Thoracic aorta (tissue), 2 donors: ENCODE measurements at places on chromosomes 1 and 21. TPM values are rescaled to one million over a fixed set of nuclear protein-coding genes. Genes with fewer than 3 reads are reported as not detected.

Gene ASAP3
- total RNA-seq, result 50.4 TPM

Gene RNU1-1
- total RNA-seq, result under 0.01 TPM

Gene OBSCN
- 40.2 TPM for total RNA-seq

Gene OR2G6
- total RNA-seq, result not detected

Gene RIPK4
- total RNA-seq, result 6.3 TPM

Gene RGL1
- total RNA-seq, result 35.7 TPM

Gene DPYD
- 44.2 TPM for total RNA-seq

DNA sequence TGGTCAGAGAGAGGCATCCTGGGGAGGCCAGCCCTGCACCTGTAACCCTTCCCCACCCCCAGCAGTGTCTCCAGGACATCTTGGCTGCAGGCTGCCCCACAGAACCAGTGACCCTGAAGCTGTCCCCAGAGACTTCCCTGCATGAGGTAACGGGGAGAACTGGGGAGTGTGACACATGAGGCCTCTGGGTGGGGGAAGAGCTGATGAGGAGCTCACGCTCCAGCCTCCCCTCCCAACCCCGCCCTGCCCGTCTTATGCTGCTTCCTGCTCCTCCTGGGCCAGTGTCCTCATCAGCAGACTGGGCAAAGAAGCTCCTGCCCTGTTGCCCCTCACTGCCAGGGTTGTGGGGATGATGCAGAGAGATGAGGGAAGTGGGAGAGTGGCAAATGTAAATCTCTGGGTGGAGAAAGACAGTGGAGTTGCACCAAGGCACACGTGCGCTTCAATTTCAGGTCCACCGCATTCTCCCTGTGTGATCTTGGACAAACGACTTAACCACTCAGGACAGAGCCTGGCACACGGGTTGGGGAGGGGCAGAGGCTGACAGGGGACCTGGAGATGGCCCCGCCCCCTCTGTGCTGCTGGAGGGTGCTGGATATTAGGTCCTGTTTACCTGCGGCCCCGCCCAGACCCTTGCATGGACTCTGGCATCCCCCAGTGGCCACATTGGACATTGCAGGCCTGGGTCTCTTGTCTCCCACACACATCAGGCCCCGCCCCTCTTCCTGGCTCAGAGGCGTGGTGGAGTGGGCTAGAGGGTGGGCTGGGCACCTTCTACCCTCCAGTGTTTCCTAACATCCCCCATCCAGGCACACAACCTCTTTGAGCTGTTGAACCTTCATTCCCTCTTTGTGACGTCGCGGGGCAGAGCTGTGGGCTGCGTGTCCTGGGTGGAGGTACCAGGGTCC lies 12.3 kb downstream of the CLCNKB start:
- peak; percentile 62 for DNase-seq

DNA sequence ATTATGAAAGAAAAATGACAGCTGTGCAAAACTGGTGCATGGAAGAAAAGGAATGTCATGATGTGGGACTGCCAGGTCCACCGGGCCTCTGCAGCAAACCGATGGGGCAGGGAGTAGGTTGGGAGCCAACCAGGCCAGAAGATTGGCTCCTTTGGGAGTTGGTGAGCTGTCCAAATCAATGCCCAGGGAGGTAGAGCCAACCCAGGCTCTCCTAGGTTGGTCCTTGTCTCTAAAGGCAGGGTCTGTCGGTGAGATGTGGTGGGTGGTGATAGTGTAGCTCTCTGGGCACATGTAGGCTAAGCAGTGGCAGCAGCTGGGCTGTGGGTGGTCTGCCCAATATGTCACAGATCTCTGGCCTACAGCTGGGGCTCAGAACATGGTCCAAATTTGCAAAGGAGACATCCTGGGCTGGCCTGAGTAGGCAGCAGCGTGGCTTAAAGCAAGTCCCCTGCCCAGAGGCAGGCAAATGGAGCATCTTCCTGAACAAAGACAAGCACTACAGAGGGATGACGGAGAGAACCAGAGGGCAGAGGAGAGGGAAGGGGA lies 61.2 kb upstream of the PRDX6 start:
- no peak for DNase-seq

DNA sequence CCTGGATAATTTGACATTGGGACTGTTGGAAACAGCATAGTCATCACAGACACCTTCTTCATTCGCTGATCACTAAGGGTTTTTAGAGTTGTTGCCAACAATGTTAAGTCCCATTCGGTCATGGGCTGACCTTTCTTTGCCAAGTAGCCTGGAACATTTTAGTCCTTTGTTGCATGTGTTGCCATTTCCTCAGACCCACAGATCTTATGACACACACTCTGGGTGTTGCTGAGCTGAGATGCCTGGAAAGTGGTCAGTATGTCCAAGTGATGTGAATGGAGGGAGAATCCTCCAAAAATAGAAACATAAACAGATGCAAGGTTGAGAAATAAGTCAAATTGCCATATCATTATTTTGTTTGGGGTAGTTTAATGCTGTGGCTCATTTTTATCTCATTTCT lies 61.5 kb upstream of the GJA5 start:
- no peak for DNase-seq

- DNase-seq, result no peak
These were observed 79.7 kb upstream of the CHODL start for GRCh38 chr21:18164933-18165332.

DNA sequence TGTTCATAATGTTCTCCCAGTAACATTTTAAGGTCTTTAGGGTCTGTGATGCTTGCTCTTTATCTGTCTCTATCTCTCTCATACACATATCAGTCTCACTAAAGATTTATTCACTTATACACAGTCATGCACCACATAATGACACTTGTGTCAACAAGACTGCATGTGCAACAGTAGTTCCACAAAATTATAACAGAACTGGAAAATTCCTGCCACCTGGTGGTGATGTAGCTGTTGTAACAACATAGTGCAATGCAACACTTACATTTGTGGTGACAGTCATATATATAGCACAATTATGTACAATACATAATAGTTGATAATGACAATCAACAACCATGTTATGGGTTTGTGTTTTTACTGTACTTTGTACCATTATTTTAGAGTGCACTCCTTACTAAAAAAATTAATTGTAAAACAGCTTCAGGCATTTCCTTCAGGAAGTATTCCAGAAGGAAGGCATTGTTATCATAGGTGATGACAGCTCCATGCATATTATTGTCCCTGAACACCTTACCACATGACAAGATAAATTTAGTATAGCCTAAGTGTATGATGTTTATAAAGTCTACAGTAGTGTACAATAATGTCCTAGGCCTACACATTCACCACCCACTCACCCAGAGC lies 8.1 kb downstream of the TDRD5 start:
- DNase-seq, result no peak

DNA sequence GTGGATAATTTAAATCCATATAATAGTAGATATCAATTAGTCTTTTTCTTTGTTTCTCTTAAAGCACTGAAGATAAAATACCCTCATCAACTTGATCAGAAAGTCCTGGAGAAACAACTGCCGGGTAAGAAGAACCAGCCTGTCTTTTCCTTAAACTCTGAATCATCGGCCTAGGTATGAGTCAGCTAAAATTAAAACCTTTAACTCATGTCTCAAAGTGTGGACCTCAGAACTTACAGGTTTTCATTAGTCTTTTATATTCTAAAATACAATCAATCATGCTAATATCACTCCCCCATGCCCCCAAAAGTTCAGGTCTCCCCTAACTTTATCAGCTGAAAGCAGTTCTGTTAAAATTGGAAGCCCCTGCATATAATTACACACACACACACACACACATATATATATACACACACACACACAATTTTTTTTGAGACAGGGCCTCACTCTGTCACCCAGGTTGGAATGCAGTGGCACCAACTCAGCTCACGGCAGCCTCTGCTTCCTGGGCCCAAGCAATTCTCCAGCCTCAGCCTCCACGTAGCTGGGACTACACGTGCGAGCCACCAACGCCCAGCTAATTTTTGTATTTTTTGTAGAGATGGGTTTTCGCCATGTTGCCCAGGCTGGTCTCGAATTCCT lies 61.3 kb downstream of the B3GALNT2 start:
- DNase-seq, result no peak

DNA sequence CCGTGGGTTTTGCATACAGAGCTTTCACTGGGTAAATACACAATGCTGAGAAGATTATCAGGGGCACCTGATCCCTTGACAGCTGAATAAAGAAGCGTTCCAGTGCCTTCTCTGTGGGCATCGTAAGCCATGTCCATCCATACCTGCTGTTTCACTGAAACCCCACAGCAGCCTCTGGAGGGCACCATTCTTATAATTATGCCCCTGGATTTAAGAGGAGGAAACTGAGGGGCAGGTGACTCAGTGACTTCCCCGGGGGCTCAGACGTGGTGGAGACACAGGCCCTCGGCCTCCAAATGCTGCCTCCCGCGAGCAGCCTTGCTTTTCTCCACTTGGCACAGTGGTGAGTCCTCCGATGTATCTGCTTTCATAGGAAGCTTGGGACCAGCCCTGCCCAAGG lies 56.7 kb downstream of the B3GALT5 start:
- no peak for DNase-seq

DNA sequence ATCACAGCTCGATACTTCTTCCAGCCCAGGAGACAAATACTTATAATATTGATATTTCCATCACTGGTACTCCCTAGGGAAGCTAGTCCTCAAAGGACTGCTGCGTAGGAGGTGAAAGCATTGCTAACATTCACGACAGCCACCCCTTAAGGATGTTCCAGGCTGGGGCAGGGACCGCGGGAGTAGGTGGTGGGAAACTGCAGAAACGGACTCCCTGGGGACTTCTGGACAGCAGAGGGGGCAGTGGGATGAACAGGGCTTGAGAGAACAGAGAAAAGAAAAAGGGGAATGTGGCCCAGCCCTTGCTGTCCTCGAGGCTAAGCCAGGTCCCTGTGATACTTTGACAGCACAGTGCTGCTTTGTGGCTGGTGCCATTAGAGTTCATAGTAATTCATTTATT lies 108.0 kb downstream of the HMGB4 start:
- DNase-seq, result no peak
